Stimulated activated CD4-positive, alpha-beta T cell treated with anti-CD3 and anti-CD28 coated beads, TNF-alpha, amount 100 ng/mL, for 4 hours (primary cell): ENCODE measurements at places on chromosomes 6 and 20.

DNA sequence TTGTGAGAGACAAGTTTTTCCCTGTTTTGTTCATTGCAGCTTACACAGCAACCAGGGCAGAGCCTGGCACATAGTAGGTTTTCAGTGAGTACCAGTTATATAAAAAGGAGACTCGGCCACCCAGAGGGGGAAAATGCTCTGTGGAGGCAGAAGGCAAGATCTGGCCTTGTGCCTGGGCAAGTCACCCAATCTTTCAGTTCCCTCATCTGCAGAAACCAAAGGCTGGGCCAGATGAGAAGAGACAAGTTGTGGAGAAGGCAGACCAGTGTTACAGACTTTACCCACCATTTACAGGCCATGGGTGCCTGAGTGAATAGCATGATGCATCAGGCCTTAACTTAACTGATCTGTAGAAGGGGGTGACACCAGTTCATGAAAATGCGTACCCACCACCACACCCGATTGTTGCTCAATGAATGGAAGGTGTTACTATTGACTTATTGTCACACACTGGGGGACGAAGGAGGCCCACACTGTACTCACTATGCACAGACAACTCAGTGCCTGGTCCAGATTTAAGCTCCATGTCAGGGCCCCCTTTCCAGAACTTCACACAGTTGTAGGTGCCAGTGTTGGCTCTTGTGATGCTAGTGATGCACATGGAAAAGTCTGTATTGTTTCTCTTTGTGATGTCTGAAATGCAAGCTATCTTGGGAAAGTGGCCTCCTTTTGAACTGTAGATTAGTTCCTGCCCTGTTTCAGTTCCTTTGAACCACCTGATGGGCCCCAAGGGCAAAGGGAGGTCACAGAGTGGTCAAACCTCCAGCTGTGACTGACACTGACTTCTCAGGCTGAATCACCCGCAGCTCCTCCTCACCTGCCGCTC, 64.3 kb upstream of the SIRPG start:
- DNase-seq = no peak

GRCh38 chr20:3777716-3778629, 3.3 kb downstream of the SPEF1 start:
- DNase-seq = no peak

DNA sequence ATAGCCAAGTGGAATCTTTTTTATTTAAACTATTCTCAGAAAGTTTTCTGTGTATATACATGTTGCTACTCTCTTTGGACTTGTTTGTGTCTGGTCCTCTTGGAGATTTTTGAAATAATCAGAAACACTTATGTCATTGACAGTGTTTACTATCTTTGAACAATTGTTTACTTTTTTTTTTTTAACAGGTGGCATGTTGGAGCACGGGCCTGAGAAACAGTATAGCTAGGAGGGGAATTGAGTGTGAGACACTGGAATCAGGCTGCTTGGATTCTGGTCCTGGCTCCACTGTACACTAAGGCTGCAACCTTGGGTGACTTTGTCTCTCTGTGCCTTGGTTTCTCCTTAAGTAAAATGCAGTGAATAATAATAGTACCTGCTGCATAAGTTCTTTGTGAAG, 279.6 kb downstream of the PRL start:
- DNase-seq = no peak

- no peak for DNase-seq
Observed at GRCh38 chr6:146855889-146856288, 257.1 kb downstream of the ADGB start.

DNA sequence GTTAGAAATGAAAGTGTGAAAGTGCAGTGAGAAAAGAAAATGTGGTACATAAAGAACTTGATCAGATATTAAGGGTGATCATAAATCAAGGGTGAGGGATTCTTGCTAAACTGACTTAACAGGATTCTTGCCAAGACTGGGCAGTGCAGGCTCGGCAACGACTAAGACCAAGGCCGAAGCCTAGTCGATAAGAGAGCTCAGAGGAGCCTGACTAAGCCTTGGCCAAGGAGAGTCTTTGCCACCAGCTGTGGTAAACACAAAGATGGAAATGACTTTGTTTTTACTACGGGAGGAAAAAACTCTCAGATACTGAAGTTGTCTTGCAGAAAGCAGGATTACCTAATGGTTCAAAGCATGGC, 196.6 kb downstream of the LY86 start:
- no peak for DNase-seq

DNA sequence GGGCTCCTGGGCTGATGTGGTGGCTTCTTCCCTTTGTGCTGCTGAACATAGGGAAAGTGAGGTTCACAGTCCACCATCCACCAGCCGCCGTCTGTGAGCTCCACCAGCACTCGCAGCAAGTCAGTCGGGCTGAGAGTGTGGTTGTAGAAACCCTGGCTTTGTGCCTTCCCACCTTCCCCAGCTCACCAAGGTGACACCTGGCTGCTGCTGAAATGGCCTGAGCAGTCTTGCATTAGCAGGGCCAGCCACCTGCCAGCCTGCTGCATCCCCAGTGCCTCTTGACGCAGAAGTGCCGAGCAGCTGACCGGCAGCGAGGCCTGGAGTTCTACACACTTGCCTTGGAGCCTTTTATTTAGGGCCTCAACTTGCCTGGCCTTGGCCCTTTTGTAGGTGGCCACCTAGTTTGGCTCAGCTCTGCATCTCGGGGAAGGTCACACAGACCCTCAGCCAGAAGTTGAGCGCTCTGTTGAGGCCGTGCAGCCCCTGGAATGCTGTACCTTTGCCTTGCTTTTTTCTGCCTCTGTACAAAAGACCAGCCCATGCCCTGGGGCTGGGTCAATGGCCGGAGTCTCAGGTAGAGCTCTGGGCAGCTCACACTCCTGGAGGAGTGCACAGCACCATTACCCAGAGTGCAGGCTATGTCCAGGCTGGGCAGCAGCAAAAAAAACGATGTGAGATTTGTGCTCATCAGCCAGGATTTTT, 76.5 kb downstream of the PTPN1 start:
- DNase-seq = no peak

GRCh38 chr6:136969930-136970329, 47.8 kb downstream of the SLC35D3 start:
- no peak for DNase-seq

GRCh38 chr20:49999329-49999728, 16.5 kb downstream of the SNAI1 start:
- no peak for DNase-seq

- DNase-seq = no peak
Observed at GRCh38 chr20:62707276-62707920, 1.2 kb upstream of the NTSR1 start.

GRCh38 chr20:24653306-24653705, 183.9 kb downstream of the SYNDIG1 start:
- DNase-seq = no peak

GRCh38 chr20:45189861-45190260, 15.2 kb downstream of the PI3 start:
- DNase-seq = no peak

DNA sequence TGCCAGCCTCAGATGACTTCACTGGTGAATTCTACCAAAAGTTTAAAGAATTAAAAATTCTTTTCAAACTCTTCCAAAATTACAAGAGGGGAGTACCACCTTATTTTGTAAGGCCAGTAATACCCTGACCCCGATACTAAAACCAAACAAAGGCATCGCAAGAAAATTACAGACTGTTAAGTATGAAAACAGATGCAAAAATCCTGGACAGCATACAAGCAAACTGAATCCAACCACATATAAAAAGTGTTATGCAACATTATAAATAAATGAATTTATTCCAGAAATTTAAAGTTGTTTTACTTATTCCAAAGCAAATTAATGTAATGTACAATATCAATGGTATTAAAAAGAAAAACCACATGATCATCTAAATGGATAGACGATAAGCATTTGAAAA, 873.6 kb upstream of the GJE1 start:
- no peak for DNase-seq

DNA sequence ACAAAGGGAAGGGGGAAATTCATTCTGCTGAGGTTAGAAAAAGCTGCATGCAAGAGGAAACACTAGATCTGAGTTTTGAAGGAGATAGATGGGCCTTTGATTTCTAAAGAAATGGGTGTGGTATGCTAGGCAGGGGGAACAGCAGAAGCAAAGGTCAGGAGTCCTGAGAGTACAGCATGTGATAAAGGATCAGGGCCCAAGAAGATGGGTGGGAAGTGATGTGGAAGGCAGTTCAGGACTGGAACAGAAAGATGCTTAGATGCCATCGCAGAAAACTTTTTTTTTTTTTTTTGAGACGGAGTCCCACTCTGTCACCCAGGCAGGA, 126.2 kb downstream of the ALDH8A1 start:
- DNase-seq = no peak

DNA sequence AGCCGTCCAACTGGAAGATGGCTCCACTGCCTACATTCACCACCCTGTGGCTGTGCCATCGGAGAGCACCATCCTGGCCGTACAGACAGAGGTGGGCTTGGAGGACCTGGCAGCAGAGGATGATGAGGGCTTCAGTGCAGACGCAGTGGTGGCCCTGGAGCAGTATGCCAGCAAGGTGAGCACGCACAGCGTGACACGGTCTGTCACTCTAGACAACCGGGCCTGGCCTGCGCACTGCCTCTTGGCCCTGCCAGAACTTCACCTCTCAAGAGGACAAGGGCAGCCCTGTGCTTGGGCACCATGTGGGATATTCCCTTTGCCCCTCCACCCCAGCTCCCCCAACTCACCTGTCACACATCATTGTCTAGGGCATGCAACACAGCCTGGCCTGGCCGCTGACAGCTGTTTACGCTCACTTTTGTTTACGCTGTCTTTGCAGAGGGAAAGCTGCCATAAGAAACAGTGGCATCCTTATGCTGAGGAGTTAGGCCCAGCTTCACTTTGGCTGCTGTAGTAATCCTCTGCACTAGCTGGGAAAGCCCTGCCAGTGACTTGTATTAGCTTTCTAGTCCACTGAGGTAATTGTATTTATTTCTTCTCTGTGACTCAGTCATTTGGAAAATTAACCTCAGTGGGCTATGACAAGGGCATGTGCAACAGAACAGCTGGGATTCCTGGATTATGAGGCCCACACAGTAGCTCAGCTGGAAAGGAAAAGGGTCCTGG, 9.8 kb upstream of the DEF6 start:
- DNase-seq = no peak

DNA sequence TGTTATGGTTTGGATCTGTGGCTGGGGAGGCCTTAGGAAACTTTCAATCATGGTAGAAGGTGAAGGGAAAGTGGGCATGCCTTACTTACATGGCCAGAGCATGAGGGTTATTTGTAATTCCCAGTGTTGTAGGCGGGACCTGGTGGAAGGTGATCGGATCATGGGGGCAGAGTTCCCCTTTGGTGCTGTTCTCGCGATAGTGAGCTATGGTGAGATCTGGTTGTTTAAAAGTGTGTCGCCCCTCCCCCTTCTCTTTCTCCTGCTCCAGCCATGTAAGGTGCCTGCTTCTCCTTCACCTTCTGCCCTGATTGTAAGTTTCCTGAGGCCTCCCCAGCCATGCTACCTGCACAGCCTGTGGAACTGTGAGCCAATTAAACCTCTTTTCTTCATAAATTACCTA, 145.8 kb downstream of the TFAP2C start:
- no peak for DNase-seq

DNA sequence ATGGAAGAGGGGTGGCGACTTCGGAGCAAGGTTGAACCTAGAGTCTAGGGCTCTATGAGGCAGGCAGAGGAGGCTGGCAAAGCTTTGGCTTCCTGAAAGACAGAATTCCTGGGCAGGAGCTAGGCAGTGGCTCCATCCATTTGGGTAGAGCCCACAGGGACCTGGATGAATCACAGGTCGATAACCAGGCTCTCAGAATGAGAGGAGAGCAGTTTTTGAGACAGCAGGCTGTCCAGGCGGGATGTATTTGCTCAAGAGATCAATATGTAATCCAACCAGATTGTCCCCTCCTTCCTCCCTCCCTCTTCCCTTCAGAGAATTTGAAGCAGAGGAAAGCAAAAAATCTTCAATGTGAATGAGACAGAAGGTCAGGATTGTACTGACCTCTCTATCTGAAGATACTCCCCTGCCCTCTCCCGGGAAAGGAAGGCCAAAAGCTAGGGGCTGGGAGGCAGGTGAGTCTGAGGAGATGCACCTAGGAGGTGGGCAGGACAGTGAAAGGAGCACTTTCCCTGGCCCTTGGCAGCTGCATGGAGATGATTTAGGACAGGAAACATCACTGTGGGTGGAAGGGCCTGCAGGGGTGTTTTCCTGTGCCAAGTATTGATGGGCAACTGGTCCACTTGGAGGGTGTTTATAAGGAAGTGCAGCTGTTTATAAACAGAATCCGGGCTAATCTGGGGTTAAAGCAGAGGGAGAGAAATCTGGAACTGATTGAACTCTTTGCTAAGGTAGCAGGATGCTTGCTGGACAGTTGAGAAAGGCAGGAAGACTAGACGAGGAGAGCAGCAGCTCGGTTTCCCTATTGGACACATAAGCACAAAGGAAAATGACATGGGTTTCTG, 212.4 kb upstream of the LRFN2 start:
- DNase-seq = no peak

- no peak for DNase-seq
Observed at GRCh38 chr20:33076662-33077372, 2.6 kb upstream of the BPIFB4 start.

- DNase-seq = no peak
Observed at GRCh38 chr20:38298768-38299288, 5.1 kb upstream of the BPI start.

DNA sequence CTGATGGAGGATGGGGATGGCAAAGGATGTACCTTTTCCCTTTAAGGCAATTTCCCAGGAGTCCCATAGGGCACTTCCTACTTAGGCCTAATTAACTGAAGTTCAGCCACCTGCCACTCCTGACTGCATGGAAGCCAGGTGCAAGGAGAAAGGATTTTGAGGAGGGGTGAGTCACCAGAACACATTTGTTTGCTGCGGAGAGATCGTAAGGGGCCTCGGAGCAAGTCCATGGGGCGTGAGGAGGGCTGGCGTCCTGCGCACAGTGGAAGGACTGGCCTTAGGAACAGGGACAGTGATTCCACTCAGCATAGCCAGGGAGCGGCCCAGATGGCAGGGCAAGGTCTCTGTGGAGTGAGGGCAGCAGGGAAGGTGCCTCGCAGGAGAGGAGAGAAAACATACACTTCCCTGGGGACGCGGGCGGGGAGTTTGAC, 11.8 kb upstream of the MAP1LC3A start:
- no peak for DNase-seq

DNA sequence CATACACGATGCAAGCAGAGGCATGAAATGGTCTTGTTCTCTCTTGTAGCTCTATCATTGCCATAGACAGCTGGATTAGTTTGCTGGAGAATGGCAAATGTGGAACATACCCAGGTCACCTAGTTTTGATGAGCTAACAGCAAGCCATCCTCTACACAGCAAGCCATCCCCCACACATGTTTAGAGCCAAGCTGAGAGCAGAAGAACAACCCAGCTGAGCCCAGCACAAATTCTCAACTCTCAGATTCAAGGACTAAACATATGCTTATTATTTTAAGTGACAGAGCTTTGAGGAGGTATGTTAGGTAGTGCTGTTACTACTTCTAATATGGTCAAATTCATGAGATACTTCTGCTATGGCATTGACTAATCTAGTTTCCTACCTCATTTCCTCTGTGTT, 230.3 kb downstream of the OTOR start:
- no peak for DNase-seq

DNA sequence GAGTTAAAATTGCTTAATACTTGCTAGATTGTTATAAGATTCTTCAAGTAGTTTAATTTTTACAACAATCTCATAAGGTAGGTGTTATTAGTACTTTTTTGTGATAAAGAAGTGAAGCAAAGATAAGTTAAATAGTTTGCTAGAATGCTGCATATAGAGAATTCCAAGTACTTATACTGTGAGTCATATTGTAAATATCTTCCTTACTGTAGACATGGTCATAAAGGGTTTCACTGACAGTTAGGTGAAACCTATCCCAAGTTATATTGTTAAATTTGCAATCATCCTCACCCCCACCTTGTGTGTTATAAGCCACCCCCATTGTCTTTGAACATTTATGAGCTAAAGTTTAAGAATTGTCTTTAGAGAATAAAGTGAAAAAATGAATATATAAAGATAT, 142.0 kb downstream of the FAM83B start:
- DNase-seq = no peak
